ENCODE measurements at places on chromosomes 6 and 20.

- no peak for DNase-seq
Observed at GRCh38 chr6:105318660-105319059, 84.2 kb downstream of the PREP start.

GRCh38 chr6:106608080-106608668 lies 21.1 kb downstream of the RTN4IP1 start:
- no peak for DNase-seq

DNA sequence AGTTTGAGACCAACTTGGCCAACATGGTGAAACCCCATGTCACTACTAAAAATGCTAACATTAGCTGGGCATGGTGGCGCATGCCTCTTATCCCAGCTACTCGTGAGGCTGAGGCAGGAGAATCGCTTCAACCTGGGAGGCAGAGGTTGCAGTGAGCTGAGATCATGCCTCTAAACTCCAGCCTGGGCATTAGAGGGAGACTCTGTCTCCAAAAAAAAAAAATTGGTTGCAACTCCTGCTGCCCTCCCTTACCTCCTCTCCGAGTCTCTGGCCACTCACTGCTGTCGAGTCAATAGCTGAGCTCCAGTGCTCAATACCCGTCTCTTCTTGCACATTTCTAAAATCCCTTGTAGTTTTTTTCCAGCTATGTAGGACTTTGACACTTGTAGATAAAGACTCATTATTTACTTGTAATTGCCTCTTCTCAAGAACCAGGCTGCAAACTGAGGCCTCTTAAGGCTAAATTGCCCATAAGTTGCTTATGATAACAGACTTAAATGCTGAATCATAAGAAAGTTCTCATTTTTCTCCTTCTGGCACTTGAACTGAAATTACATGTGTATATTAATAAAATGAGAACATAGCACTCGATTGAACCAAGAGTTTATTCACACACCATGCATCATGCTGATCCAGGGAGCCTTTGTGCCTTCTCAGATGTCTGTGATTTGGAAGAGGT lies 13.8 kb downstream of the HECA start:
- DNase-seq = no peak

DNA sequence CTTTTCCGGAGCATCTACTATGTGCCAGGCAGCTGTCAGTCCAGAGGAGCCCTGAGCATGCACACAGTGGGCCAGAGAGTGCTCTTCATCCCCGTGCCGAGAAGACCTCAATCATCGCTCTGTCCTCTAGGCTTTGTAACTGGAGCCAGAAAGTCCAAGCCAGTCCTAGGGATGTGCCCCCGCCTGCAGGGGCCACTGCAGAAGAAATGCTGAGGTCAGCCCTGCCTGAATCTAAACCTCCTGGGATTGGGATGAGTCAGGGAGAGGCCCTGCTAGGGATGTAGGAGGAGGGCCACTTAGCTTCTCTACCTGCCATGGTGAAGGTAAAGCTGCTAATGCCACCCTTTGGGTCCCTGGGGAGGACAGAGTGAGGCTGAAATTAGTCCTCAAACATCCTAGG lies 146.8 kb downstream of the CDC5L start:
- DNase-seq = no peak

DNA sequence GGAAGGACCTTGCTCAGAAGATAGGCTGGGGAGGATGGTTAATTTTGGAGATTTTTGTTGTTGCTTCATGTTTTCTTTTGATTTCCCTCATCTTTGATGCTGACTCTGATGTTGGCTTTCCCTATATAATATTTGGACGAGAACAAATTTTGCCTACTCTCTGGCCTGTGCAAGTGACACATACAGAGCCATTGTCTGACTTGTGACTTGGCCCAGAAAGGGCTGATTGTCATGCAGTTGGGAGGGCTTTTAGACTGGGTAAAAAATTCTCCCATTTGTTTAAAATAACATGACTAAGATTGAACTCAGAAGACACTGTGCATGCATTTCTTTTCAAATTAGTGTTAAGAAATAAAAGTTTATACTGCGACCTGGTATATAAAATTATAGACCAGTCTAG lies 98.6 kb upstream of the SUPT3H start:
- no peak for DNase-seq

- DNase-seq = no peak
Observed at GRCh38 chr6:28408076-28408802, 8.7 kb upstream of the ZSCAN12 start.
